NCI-H1930 (cell line): ENCODE measurements at places on chromosomes 7 and 10.

DNA sequence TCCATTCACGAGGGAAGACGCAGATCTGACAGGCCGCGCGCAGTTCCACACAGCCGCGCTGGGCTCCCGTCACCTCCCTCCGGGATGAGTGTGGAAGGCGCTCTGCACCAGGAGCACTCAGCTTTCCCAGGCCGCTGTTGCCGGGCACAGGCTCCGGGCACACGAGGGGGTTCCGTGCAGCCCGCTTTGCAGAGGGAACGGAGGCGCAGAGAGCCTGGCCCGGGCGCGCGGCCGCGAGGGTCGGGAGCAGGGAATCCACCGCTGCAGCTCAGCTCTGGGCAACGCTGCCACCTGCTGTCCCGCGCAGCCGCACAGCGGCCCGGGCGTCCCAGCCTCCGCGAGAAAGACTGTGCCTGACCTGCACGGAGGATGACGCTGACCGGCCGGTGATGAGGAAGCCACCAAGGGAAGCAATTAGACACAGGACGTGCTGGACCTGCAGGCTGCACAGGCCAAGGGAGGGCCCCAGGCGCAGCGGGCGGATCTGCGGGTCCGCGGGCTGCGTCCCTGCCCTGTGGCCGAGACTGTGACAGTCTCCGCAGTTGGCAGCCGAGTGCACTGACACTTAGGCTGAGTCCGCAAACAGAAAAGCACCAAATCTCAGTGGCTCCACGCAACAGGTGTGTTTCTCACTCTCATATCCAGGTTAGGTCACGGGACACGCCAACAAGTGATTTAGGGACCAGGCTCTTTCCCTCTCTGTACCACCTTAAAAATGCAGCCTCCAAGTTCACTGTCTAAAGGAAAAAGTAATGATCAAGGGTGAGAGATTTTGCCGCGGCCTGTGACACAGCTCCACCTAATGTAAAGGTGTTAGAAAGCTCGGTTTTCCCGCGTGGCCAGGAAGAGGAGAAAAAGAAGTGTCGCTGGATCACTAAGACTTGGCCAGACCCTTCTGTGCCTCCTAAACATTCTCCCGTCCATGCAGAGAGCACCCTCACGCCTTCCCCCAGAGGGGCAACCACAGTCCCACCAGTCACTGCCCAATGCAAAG is 94.5 kb downstream of the SEC61G start:
- peak; percentile 74 for DNase-seq

DNA sequence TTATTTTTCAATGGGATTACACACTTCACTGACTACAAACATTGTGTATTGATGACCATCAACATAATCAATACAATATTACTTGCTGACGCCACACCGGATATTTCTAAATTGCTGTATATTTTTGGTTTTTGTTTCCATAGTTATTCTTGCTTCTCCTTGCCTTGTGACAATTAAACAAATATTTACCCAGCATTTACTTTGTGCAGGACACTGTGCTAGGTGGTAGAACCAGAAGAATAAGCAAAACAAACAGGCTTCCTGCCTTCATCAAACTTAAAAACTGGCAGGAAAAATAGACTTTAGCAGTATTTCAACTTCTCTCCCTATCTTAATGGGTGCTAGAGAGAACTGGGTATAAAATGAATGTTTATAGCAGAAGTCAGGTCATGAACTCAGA is 50.6 kb downstream of the ZNF277 start:
- DNase-seq = no peak

- DNase-seq = no peak
Measured at GRCh38 chr7:7175075-7175695, 7.2 kb upstream of the C1GALT1 start.

DNA sequence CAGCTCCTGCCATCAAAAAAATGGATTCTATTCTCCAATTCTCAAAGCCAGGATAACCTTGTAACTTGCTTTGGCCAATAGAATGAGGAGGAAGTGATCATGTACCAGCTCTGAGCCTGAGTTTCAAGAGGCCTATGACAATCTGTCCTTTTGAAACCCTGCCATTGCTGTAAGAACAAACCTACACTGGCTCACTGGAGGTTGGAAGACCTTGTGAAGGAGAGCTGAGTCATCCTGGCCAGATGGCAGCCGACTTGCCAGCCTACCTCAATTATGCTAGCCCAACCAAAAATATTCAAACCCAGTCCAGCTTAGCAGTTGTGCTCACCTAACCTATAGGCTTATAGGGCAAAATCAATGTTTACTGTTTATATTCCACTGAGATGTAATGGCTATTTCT is 93.0 kb downstream of the HGF start:
- DNase-seq = no peak

DNA sequence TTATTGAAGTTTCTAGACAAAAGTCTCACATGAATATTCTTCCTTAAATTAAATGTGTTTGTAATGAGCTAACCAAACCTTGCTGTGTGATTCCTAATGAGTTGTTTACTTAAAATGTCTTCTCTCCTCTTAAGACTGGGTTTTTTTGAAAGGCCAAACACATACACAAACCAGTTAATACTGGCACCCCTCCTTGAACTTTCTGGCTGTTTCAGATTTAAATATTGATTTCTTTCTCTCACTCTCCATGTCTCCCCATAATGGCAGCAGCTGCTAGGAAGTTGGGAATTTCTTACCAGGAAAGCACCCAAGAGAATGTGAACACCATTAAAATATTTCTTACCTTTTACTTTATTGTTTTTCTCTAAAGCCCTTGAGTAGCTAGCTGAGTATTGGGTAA is 11.4 kb upstream of the PTN start:
- no peak for DNase-seq

GRCh38 chr10:101595591-101596433 is 7.7 kb downstream of the DPCD start:
- no peak for DNase-seq

- DNase-seq = no peak
Measured at GRCh38 chr7:14069961-14070360, 80.5 kb upstream of the ETV1 start.

- no peak for DNase-seq
Measured at GRCh38 chr10:64379898-64380297, 858.7 kb downstream of the REEP3 start.

- no peak for DNase-seq
Measured at GRCh38 chr7:43891069-43891955, 15.1 kb downstream of the URGCP start.

- DNase-seq = no peak
Measured at GRCh38 chr7:92422926-92423325, 24.4 kb upstream of the GATAD1 start.

GRCh38 chr10:95755511-95756004 is 405 bp upstream of the ENTPD1 start:
- no peak for DNase-seq

DNA sequence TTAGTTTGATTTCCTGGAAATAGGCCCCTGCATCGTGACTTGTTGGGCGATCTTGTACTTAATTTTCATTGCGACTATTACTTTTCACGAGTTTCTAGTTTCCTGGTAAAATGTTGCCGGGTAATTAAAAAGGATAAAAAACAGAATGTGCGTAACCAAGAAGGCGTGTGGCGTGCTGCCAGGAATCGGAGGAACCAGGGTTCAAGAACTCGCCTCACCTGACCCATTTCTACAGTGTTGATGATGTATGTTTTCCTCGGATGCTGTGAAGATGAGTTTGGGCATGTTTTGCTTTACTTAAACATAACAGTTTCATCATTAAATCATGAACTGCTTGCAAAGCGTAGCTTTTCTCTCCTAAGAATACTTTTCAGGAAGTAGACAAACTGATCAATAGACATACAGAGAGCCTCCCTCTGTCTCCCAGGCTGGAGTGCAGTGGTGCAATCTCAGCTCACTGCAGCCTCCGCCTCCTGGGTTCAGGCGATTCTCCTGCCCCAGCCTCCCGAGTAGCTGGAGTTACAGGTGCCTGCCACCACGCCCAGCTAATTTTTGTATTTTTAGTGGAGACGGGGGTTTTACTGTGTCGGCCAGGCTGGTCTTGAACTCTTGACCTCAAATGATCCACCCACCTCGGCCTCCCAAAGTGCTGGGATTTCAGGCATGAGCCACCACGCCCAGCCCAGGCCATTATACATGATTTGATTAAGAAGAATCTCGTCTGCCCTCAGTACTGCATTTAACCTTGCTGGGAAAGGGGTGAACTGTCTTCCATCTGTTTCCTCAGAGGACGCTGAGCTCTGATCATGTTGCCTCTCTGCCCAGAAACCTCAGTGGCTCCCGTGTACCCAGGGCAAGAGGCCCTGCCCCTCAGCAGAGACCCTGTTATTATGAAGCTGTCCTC is 9.1 kb downstream of the FOXK1 start:
- DNase-seq = no peak

DNA sequence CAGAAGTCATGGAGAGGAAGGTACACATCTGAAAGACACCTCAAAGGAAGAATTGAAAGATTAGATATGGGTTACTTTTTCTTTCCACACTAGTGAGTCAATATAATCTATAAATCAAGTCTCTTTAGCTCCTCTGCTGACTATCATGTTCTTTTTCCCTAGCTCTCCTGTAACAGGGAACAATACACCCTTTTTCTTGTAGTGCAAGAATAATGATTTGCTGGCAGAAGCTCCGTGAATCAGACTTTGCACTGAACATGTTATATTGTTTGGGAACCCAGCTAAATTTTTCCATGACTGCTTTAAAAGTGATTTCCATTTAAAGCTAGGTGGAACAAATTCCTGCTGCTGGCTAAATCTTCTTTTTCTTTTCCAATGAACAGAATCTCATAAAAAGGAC is 756.6 kb upstream of the C7orf33 start:
- DNase-seq = no peak

DNA sequence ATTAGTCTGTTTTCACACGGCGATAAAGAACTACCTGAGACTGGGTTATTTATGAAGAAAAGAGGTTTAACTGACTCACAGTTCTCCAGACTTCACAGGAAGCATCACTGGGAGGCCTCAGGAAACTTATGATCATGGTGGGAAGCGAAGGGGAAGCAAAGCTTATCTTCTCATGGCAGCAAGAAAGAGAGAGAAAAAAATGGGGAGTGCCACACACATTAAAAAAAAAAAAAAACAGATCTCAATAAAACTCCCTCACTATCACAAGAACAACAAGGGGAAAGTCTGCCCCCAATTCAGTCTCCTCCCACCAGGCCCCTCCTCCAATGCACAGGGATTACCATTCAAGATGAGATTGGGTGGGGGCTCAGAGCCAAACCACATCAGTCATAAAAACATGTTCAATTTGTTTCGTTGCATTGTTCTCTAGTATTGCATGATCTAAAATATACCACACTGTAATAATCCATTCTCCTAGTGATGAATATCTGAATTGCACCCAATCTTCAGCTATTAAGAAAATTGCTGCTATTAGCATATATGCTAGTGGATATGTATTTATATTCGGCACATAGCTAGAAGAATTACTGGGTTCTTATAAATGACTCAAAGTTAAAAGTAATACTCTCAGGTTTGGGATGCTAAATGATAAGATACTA is 328.9 kb upstream of the KCND2 start:
- no peak for DNase-seq

DNA sequence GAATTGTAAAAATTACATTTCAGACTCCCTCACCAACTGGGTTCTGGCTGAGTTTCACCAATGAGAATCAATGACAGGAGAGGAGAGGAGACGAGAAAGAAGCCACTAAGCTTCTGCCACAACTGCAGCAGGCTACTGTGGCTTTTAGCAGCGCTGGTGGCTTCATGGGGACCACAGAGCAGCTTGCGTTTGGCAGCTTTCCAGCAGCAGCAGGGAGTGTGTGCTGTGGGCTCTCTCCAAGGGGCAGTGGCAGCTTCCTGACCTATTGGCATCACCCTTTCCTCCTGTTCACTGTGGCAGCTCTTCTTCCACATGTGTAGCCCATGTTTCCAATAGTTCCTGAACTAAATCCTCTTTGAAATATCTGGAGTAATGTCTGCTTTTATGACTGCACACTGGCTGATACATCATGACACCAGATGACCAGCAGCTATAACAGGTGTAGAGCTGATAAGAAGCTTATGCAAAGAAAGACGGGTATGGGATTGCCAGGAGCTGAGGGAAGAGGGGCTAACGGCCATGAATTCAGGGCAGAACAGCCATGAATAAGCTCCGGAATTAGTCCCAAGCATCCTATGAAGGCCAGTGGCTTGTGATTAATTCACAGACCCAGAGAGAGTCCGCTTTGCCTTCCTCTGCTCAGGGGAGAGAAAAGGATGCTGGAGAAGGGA is 46.8 kb downstream of the KCNH2 start:
- DNase-seq = no peak

- DNase-seq = no peak
Measured at GRCh38 chr10:9227679-9228365, 1173.3 kb downstream of the GATA3 start.

- DNase-seq = no peak
Measured at GRCh38 chr7:70669854-70670253, 462.1 kb upstream of the GALNT17 start.

- DNase-seq = no peak
Measured at GRCh38 chr7:148505645-148506375, 84.8 kb upstream of the C7orf33 start.

DNA sequence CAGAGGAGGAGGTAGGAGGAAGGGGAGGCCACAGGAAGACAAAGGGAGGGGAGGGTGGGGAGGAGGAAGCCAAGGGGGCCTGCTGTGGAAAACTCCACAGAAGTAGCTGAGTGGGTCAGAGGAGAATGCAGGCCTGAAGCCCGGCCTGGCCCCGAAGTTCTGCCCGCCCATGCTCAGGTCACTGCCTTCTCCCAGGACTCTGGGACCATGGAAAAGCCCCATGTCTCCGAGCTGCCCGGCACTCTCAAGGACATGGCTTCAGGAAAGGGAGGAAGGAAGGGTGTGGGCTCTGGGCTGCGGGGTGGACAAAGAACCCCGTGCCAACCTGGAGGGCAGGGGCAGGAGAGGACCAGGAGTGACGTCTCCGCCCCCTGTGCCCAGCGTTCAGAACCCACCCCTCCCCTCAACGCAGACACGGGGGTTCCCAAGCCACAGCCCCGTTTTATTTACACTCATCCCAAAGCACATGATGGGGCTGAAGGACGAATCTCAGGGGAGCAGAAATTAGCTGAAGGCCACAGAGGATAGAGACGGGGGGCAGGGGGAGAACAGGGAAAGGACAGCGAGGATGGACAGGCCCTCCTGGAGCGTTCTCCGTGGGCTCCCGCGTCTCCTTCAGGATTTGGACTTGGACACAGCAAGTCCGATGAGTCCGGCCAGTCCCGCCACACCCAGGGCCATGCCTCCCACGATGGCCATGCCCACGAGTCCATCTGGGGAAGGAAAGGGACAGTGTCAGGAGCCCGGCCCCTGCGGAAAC is 1.8 kb upstream of the CLDN15 start:
- DNase-seq = no peak

GRCh38 chr7:15166620-15167019 is 264.1 kb upstream of the DGKB start:
- no peak for DNase-seq

- no peak for DNase-seq
Measured at GRCh38 chr10:30445711-30446110, 11.7 kb downstream of the MAP3K8 start.

- peak; percentile 46 for DNase-seq
Measured at GRCh38 chr10:111076682-111077478, at the start of gene ADRA2A. TSS of gene ADRA2A (plus strand) at chr10:111077029. CDS start at chr10:111077997, 968 bp downstream.

GRCh38 chr10:32970910-32971309 is 12.9 kb upstream of the ITGB1 start:
- no peak for DNase-seq

- DNase-seq = no peak
Measured at GRCh38 chr10:18293536-18294510, 153.6 kb downstream of the CACNB2 start.

GRCh38 chr7:130891254-130892094 is 157.5 kb upstream of the KLF14 start:
- DNase-seq = no peak
